Activated CD4-positive, CD25-positive, alpha-beta regulatory T cell (primary cell): ENCODE measurements at places on chromosomes 13 and 19.

- DNase-seq: no peak
Measured at GRCh38 chr13:79398915-79399314, 7.1 kb downstream of the RBM26 start.

- DNase-seq: peak; percentile 76
Measured at GRCh38 chr19:8342684-8343482, at the start of gene KANK3. Gene KANK3, minus strand, starts transcription at chr19:8343262. Its CDS starts 5,434 bp downstream, at chr19:8337828.

DNA sequence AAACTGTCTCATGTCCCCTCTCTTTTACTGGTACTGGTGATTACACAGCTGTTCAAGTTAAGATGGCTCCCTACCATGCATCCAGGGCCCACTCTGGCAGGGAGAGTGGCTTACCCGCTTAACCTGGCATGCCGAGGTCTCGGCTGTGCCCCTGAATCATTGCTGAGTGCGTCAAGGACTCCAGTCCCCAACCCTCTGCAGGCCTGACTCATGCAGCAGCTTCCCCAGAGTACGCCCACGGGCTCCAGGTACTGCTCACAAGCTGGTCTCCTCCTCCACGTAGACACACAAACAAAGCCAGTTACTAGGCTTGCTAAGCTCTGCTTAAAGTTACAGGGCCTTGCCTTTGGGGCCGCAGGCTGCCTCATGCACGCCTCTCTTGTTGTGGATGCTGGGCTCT is 447.4 kb downstream of the COG6 start:
- peak; percentile 57 for DNase-seq

DNA sequence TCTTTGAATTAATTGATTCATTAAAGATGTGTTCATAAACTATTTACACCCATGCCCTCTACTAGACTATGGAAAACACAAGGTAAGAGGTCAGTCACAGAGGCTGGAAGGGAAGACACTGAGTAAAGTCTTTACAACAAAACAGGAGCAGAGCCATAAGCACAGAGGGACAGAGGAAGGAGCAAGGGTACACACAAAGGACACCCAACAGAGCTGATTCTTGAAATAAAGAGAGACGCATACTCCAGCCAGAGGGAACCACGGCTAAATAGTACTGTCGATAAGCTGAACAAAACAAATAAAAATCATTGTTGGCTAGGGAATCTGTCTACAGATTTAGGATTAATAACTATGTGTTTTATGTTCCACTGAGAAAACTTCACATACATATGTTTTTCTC is 289.2 kb downstream of the EFNB2 start:
- DNase-seq: no peak
